ENCODE measurements at places on chromosomes 1 and 21. TPM values are rescaled to one million over a fixed set of nuclear protein-coding genes. Genes with fewer than 3 reads are reported as not detected.

WDR64 gene
- total RNA-seq: not detected

OR2T35 gene
- not detected for total RNA-seq

LENEP gene
- total RNA-seq: 1.2 TPM

RAB3B gene
- total RNA-seq: 2.4 TPM

TPR gene
- total RNA-seq: 104 TPM

ADGRL4 gene
- not detected for total RNA-seq

SGIP1 gene
- total RNA-seq: not detected

KIF2C gene
- 119 TPM for total RNA-seq

TEDDM1 gene
- not detected for total RNA-seq

DNA sequence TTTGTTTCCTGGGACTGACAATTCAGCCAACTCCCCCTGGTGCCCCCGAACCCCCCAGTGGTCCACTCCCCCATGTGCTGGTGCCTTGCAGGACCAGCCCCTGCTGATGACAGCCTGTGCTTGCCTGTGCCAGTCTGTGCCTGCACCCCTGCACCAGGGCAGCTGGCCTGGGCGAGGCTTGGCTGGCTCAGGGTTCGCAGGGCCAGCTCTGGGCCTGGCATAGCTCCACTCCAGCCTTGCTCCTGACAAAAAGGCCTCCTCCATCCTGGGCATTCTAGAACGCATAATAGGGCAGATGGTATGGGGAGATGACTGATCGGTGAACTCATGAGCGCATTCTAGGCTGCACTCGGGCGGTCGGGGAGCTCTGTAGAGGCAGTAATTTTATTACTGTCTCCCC, 5.4 kb downstream of the CNTN2 start:
- no peak for DNase-seq

- no peak for DNase-seq
These were observed 169.9 kb upstream of the CSF3R start for GRCh38 chr1:36652586-36652985.

DNA sequence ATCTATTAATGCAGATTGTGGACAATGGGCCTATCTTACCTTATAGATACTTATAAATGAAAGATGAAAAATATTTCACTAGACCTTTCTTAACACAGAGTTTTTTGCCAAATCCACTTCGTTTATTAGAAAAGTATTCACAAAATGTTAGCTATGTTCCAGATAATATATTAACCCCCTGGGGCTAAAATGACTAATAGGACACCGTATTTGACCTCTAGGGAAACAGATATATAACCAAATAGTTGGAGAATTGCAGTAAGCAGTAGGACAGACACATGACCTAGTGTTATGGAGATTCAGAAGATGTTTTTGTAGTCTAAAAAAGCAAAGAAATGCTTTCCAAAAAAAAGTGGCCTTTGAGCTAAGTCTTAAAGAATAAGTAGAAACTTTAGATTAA, 106.9 kb downstream of the SEC16B start:
- DNase-seq: no peak

- no peak for DNase-seq
These were observed 30.7 kb upstream of the CD34 start for GRCh38 chr1:207941665-207942064.

GRCh38 chr1:54741531-54741930, 22.8 kb downstream of the PARS2 start:
- no peak for DNase-seq

DNA sequence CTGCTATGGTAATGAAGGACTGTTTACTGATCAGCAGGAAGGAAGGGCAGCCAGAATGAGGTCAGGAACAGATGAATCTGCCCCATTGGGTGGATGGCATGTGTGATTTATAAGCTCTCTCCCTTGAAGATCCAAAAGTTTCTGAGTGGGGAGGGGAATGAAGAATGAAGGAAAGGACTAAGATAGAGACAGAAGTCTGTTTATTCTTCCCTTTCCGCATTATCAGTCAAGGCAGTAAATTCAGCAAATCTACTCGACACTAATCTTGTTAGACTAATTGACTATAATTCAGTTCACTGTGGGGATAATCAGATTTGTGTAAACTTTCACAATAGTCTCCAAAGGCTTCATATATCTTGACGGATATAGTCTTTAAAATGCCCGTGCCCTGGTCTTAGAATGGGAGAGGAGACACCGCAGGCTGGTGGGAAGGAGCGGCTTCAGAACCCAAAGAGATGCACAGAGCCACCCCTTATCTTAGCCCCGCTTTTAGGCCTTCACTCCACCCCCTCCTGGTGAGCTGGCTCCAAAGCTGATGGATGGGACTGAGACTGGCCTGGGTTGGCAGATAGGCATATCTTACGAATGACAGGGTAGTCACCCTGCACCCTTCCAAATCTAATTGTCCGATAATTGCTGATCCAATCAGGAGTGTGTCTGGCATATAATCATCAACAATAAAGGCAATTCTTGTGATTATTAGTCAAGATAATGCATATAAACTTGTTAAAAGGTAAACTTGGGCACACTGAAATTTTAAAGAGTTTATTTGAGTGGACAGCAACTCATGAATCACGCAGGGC, 76.0 kb upstream of the PPM1J start:
- no peak for DNase-seq

- DNase-seq: no peak
These were observed 22.0 kb downstream of the CCN1 start for GRCh38 chr1:85602571-85602970.

DNA sequence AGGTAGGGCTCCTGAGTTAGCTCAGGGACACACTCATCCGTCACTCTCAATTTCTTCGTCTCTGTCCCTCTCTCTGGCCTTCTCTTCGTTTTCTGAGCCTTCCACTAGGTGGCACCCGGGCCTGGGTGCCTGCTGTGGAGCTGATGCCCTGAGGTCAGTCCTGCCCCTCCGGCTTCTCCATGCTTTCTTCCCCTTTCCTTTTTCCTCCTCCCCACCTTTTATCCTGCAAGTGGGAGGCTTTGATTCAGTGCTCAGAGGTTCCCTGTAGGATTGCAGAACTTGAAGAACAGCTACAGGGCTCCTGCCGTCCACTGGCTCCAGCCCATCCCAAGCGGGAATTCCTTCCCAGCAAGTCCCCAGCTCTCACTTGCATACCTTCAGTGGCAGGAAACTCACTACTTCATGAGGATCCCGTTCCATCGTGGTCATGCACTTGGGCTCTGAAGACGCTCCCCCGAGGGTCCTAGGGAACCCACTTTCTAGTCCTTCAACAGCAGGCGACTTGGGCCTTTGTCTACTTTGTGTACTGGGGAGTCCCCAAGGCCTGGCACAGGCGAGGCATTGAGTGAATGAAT, 45.6 kb downstream of the SRRM1 start:
- DNase-seq: no peak

DNA sequence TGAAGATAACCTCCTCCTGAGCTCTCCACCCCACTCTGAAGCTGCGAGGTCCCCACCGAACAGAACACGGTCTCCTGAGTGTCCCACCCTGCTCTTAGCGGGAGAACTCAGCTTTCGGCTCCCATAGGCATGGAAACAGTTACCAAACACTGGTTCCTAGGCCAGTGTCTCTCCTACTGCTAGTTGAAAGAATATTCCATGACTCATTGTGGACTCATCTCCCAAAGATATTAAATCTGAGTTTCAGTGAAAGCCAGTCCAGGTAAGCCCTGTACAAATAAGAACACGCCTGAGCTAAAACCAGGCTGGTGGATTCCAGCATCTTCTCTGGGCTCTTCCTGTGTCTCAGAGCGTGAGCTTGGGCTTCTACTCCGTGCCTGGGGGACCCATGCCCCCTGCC, 107.5 kb upstream of the CLDN14 start:
- peak; percentile 59 for DNase-seq

DNA sequence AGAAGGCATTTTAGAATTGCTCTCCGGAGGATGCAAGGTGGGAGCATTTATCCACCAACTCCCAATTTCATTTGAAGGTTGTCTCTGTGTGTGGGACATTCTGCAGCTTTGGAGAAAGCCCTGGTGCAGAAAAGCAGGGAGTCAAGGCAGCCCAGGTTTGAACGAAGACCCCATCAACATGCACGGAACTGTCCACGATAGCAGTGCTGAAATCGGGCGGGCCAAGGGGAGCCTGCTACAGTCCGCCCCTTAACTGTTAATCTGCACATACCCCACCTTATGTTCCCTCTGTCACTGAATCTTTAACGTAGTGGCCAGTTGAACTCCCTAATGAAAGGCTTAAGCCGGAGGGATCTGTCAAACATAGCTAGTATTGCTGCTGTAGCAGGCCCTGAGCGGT, 68.8 kb upstream of the C1orf174 start:
- DNase-seq: no peak

- DNase-seq: no peak
These were observed 1.0 kb downstream of the TMEM201 start for GRCh38 chr1:9589719-9590157.

- no peak for DNase-seq
These were observed 53.3 kb upstream of the HOOK1 start for GRCh38 chr1:59761443-59761842.

- DNase-seq: no peak
These were observed 43.4 kb downstream of the VWA5B1 start for GRCh38 chr1:20334103-20334502.

- no peak for DNase-seq
These were observed 6.1 kb upstream of the CLEC20A start for GRCh38 chr1:178502856-178503255.

- DNase-seq: no peak
These were observed 36.0 kb downstream of the C1orf94 start for GRCh38 chr1:34212673-34213072.

GRCh38 chr21:42614396-42614795, 39.0 kb upstream of the PDE9A start:
- no peak for DNase-seq

GRCh38 chr1:179968994-179969919, 14.6 kb downstream of the CEP350 start:
- no peak for DNase-seq

DNA sequence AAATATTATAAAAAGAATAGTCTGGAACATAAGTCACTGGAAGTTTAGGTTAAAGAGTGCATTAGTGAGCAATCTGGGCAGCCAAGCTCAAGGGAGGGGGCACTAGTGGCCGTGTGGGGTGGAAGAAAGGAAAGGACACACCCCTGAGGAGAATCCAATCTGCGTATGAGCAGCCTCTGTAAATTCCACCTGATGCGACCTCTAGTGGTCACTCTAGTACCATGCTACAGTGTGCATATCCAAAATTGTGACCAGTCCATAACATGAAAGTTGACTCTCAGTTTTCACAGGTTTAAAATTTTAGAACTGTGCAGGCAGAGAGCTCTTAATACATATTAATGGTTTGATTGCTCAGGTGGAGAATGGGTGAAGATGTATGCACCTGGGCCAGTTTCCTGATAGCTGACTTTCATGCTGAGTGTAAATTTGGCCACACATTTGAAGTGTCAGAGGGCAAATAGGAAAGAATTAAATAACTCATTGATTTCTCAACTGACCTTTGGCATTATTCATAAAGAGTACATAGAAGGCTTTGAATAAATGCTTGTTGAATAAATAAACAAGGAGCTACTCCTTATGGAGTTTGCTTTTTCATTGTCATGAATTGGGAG, 105.9 kb upstream of the C21orf91 start:
- DNase-seq: peak; percentile 41

Data from PC-9 (cell line).